ENCODE measurements at places on chromosomes 4 and X.

GRCh38 chrX:103310555-103311398 is at the start of gene BEX2:
Gene BEX2 (minus strand): TSS chrX:103310990. CDS start chrX:103309976, 1,014 bp downstream.
- DNase-seq, result peak; percentile 43

DNA sequence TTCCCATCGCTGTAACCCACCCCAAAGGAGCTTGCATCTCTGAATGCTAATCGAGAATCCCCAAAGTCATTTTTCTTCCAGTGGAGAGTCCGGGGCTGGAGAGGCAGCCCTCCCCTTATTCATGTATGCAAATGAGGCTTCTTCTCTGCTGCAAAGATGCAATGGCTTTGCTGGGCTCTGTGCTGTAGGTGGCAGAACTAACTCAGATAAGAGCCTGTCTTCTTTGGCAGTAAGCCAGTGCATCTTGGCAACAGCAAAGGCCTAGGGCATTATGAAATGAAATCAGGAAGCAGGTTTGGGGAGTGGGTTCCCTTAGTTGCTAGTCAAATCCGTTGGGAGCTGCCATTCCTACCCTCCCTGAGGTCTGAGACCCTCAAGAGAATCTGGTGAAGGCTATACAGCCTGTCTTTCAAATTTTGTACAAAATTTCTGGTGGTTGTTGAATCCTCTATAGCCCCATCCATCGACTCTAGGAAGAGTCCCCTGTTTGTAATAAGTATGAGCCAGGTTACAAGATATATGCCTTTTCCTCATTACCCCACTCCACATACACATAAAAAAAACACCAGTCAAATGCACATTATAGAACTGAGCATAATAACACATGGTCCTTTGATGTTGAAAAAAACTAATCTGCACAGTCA is 290.6 kb upstream of the TAPT1 start:
- DNase-seq, result no peak

GRCh38 chrX:154593201-154593600 is 8.3 kb downstream of the CTAG1A start:
- no peak for DNase-seq

GRCh38 chrX:24355095-24355494 is 5.3 kb upstream of the SUPT20HL1 start:
- DNase-seq, result no peak

GRCh38 chr4:109321232-109321631 is 18.8 kb upstream of the COL25A1 start:
- DNase-seq, result no peak

- no peak for DNase-seq
These were observed 229.1 kb upstream of the SMIM31 start for GRCh38 chr4:164524789-164525188.

- DNase-seq, result no peak
These were observed 282.1 kb upstream of the EMCN start for GRCh38 chr4:100799761-100800539.

GRCh38 chr4:98601708-98602107 is 56.7 kb downstream of the TSPAN5 start:
- DNase-seq, result no peak

DNA sequence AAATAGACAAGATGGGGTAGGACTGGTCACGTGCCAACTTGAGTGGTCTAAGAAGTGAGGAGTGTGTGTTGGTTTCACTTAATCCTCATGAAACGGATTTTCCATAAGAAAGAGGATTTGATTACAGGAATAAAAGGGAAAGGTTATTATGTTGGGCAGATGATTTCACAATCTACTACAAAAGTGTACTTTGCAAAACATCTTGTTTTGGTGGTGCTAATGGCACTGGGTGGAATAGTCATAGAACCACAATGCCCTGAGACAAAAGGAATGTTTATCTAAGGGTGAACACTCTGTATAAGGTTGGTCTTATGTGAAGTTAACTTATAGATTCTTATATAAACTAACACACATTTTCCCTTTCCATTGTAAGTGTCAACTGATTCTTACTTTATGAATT is 45.6 kb downstream of the GLUD2 start:
- no peak for DNase-seq

- no peak for DNase-seq
These were observed 56.6 kb downstream of the SPATA18 start for GRCh38 chr4:52107745-52108144.
